ENCODE measurements at places on chromosomes 13 and 19. TPM values are rescaled to one million over a fixed set of nuclear protein-coding genes. Genes with fewer than 3 reads are reported as not detected.
A peak's percentile ranks its signal among the peaks of the same experiment; 100 is the strongest.

- DNase-seq: no peak
Measured at GRCh38 chr13:32824675-32825074, 191.5 kb upstream of the KL start.

DNA sequence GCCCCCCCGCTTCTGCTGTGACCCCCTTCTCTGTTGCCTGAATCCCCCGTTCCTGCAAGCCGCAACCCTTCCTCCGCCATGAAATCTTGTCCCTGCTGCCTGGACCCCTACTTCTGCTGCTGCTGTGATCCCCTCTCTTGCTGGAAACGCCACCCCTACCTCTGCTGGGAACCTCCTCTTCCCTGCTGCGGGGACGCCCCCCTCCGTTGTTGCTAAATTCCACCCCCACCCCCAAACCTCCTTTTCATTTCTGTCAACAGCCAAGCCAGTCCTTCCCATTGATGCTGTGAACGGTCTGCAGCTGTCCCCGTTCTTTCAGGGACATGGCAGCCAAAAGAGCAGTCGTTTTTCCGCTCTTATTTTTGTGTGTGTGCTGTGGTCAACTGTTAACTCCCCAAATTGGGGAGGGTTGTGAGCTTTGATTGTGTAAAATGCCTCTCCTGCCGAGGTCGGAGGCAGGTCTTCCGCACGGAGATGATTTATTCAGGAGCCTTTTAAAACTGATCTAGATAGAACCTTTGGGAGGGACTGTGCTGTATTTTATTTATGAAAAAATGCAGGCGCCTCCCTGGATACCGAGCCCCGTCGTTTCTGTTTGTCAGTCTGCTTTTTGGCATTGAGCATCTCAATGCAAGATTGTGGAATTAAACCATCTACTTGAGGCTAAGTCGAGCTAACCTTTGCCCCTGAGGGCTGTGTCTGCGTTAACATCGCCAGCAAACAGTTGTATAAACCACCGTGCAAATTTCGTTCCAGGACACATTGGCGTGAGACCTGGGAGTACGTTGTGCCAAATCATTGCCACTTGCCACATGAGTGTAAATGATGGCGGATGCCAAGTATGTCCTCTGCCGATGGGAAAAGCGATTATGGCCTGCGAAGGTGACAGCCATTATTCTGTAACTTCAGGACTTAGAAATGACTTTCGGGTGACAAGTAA lies 27.9 kb upstream of the NDUFS7 start:
- peak; percentile 45 for DNase-seq

DNA sequence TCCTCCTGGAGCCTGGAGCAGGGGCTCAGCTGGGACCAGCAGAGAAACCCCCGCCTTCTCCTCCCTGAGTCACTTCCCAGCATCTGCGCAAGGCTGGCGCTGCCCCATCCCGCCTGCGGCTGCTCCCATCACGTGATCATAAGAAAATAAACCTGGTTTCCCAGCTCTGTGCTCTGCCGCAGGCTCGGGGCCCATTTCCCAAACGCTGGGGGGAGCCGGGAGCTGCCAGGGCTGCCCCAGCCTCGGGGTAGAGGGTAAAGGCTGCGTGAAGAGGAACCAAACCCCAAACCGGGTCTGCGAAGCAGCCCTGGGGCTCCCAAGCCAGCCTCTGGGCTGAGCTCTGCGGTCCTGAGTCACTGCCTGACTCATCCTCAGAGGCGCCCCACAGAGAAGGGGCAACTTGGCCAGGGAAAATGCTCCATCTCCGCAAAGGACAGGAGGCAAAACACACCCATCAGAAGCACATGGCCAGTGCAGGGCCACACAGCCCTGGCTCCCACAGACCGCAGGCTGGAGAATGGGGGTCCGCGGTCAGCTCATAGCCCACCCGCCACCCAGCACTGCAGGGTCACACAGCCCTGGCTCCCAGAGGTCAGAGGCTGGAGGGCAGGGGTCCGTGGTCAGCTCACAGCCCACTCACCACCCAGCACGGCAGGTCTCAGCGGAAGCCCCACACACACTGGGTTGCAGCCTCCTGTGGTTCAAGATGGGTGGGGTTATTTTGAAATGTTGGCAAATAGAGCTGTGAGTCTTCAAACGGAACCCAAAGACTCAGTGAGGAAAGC lies 67.1 kb downstream of the RASA3 start:
- DNase-seq: peak; percentile 93

DNA sequence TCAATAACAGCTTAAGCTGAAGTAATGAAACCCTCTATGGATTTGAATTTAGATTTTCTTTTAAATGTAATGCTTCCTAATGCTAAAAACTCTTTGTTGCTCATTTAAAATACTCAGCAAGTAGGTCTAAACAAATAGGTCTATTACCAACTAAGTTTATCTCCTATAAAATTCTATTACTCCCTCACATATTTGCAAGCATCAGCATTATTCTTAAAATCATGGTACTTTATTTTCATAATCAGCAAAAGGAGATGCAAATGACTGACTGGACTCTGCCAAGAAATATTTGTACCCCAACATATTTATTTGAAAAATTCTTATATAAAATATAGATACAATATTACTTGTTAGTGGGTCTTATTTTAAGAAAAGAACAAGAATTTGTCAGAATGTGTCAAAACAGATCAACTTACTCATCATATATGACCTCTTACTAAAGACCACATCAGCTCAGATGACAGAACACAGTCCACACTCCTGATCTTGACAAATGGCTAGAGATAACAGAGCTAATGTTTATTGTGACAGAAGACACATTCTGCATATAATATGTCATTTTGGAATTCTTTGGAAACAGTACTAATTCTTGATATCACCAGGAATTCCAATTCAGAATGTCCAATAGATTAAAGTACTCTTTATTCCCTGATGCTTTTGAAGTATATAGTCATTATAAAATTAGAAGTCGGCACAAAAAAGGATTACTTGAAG lies 704.6 kb upstream of the PCDH9 start:
- no peak for DNase-seq

DNA sequence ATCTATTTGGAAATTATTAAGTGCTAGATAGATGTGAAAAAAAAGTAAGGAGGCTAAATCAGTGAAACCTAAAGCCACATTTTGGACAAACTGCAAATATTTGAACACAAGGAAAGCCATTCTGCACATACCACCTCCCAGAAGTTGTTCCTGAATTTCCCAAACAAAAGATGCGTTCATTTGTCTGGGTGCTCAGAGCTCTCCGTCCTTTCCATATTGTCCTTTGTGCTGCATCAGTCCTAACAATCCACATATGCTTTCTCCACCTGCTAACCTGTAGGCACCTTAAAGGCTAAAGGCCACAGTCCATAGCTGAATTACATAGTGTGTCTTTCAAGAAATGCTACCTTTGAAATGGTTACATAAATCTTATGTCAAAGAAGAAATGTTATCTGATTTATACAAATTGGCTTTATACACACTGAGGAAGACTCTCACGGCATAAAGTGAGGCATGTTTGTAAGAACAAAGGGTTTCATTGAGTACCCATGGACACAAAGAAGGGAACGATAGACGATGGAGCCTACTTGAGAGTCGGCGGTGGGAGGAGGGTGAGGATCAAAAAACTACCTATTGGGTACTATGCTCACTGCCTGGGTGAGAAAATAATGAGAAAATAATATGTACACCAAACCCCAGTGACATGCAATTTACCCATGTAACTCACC lies 182.0 kb downstream of the RGCC start:
- DNase-seq: no peak

DNA sequence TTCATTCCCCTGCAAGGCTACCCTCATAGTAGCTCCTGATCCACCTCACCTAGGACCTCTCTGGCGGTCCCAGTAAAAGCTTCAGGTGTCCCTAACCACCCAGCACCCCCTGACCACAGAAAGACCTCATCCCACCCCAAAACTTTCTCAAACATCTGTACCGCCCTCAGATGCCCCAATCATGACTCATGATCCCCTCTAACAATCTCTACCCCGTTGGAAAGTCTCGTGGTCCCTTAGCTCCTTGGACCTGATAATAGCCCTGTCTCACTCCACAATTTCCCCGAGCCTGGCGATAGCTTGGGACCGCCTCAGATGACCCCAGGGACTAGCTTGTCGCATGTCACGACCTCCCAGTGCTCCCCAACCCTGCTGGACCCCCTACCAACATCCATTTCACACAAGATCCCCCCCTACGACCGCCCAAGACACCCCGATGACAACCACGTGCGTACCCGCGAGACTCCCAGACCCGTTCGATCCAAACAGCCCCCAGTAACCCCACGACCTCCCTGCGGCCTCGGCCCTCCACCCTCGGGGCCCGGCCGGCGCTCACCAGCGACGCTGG lies 450 bp downstream of the NDUFA11 start:
- no peak for DNase-seq

GRCh38 chr19:16433986-16434385 lies 37.8 kb downstream of the EPS15L1 start:
- DNase-seq: no peak

GRCh38 chr19:40553885-40554857 lies 22.5 kb upstream of the SHKBP1 start:
- no peak for DNase-seq

DNA sequence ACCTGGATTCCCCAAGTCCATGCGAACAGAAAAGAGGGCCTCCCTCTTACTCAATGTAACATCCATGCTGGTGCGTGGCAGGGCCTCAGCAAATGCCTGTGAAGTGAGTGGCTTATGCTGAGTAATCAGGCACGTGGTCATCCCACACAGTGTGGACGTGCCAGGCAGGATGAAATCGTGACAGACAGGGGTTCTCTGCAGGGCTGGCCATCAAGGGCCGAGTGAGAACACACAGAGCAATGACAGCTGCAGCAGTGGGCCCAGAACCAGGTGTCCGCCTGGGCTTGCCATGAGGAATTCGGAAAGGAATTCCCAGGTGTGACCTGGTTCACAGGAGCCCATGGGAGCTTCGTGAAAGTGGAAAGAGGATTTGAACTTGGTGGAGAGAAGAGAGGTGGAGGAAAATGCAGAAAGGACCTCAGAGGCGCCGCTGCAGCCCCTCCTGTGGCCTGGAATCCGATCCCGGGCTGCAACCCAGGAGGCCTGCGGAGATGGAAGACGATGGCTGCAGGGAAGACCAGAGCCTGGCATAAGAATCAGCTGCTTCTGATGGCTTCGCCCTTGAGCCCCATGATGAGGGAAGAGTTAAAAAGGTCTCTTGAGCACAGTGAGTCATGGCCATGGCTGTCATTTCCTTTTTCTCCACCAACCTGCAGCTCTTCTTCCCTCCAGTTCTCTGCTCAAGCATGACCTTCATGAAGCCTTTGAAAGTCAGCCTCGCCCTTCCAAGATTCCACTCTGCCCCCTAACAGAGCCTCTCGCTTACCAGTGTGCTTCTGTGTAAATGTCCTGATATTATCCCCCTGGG lies 34.6 kb upstream of the SOX1 start:
- no peak for DNase-seq

- no peak for DNase-seq
Measured at GRCh38 chr19:48992581-48993174, 431 bp downstream of the GYS1 start.

GRCh38 chr13:48295271-48295670 lies 8.3 kb upstream of the RB1 start:
- no peak for DNase-seq

DNA sequence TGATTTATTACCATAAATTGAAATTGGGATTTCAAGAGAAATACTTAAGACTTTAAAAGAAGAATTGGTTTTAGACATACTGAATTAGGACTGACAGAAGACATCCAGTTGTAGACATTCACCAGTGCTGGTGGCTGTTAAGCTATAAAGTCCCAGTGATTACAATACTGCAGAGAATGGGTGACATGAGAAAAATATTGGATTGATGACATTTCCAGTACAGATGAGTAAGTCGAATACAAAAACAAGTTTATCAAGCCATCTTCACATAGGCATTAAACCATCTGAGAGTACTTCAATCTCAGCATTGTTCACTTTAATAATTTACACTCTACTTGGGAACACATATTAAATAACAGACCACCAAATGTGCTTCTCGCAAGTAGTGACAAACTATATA lies 66.8 kb downstream of the TBC1D4 start:
- DNase-seq: no peak

GRCh38 chr19:51367255-51367564 lies 1.0 kb upstream of the ETFB start:
- no peak for DNase-seq

DNA sequence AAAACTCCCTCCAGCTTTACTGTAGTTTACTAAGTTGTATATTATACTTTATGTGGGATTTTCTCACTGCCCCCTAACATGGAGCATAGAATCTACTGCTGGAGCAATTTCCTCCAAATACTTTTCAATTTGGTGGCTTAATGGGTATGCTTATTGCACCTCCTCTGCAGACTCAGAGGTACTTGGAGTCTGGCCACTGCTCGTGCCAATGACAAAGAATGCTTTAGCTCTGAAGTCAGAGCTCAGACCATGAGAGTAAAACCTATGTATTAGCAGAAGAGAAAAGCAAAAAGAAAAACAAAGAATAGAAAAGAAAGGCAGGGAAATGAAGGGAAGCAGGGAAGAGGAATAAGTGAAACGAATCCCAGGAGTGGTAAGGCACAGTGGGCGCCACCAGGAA lies 71.9 kb downstream of the SUCLA2 start:
- no peak for DNase-seq

DNA sequence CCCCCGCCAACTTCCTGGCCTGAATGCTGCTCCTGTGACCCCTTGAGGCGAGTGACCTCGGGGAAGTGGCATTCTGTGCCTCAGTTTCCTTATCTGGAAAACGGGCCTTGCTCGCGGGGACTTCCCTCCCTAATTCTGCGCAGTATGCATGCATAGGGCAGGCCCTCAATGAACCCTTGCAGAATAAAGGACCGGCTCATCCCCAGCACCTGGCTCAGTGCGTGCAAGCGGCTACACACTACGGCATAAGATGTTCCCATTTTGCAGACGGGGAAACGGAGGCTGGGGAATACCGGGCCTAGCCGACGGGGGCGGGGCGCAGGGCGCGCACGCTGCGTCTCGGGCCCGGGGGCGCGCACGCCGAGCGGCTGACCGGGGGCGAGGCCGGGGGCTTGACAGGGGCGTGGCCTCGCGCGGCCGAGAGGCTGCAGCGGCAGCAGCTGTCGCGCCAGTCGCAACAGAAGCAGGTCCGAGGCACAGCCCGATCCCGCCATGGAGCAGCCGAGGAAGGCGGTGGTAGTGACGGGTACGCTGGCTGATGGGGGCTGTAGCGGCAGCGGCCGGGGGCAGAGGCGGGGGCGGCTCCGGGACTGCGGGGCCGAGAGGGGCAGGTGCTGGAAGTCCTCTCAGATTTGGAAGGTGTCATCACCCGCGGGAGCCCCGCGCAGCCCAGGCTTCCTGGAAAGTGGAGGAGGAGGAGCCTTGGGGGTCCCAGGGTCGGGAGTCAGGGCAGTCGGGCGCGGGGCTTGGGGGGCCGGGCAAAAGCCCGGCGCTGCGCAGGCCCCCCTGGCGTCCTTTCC lies at the start of gene PGPEP1:
PGPEP1 (plus strand) TSS at position 409 of the 800 bp plus-strand sequence; CDS start at position 493, 84 bp downstream.
- DNase-seq: peak; percentile 56

GRCh38 chr13:34419755-34420154 lies 522.3 kb upstream of the NBEA start:
- no peak for DNase-seq

GRCh38 chr19:5687360-5688198 lies 2.5 kb upstream of the RPL36 start:
- no peak for DNase-seq

- DNase-seq: no peak
Measured at GRCh38 chr13:19985219-19985556, 26.7 kb downstream of the ZMYM2 start.

RFPL4A gene
- 1.4 TPM for polyA plus RNA-seq

IL12RB1 gene
- 0.37 TPM for polyA plus RNA-seq

CAB39L gene
- 4.8 TPM for polyA plus RNA-seq

OLFM2 gene
- 21.1 TPM for polyA plus RNA-seq

ZNF208 gene
- polyA plus RNA-seq: 0.64 TPM

PSG2 gene
- polyA plus RNA-seq: 0.27 TPM

C19orf38 gene
- 7.1 TPM for polyA plus RNA-seq

SLITRK6 gene
- 13.7 TPM for polyA plus RNA-seq

SIGLEC5 gene
- 1.9 TPM for polyA plus RNA-seq

POLR1D gene
- polyA plus RNA-seq: 102 TPM

TMEM221 gene
- 1.2 TPM for polyA plus RNA-seq

Measured in muscle of arm (tissue), 14 donors.